ENCODE measurements at places on chromosomes 3 and 15.

- DNase-seq = no peak
Observed at GRCh38 chr3:83034806-83035703, 1273.6 kb upstream of the GBE1 start.

GRCh38 chr15:81315452-81316175, 8.3 kb downstream of the STARD5 start:
- DNase-seq = no peak

DNA sequence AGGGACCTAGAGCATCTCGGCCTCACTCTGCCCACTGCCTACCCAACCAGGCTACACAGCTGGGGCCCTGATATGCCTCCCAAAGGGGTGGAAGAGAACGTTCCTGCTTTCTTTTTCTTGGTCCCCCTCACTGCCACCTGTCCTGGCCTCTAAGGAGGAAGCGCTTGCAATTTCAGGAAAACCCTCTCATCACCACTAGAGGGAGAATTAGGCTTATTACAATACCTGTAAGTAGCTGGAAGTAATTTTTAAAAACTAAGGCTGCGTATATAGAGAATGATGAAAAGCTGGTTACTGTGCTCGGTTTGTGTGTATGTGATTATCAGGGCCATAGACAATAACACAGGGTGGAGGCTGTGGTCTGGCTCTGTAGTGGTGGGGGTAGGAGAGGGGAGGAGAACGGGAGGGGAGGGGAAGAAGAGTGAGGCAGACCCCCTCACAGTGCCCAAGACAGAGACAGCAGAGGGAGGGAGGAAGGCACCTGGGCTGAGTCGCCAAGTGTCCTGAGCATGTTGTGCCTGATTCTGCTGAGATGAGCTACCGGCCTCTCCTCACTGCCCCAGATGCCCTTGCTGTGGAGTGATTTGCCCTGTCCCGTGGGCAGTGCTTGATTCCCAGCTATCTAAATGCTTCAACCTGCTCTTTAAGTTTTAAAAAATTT, 3.3 kb downstream of the GABRG3 start:
- no peak for DNase-seq

DNA sequence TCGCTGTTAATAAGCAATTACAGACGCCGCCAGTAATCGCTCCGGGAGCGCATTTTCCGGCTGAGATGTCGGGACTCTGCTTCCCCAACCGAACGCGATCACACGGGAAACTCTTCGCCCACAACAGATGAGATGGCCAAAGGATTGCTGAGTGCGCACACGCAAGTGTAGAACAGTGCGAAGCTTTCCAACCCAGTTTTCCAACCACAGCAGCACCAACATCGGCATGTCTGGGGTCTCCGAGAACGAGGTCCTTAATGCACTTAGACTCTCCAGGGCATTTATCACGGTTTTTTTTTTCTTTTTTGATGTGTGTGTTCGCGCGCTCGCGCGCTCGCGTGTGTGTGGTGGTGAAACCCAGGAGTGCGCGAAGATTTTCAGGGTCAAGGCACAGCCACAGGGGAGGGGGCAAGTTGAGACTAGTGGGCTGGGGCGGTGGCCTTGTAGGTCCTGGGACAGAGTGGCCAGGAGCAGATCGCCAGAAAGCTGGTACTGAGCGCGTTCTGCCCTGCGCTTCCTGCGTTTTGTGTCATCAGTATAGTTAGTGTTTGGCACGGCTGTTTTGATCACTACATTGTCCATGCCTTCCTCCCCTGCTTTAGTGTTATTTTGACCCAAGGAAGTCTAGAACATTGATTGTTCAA, 1.8 kb upstream of the EOMES start:
- DNase-seq = no peak

DNA sequence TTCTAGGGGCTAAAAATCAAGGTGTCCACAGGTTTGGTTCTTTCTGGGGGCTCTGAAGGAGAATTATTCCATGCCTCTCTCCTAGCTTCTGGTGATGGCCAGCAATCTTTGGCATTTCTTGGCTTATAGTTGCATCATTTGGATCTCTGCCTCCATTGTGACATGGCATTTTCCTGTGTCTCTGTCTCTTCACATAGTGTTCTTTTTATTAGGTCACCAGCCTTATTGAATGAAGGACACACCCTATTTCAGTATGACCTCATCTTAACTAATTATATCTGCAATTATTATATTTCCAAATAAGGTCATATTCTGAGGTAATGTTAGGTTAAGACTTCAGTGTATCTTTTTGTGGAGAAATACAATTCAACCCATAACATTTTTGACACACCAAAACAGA, 3.2 kb upstream of the GBE1 start:
- DNase-seq = no peak

- DNase-seq = no peak
Observed at GRCh38 chr15:35252351-35252865, 167.3 kb upstream of the NANOGP8 start.

Measured in stimulated activated CD8-positive, alpha-beta memory T cell treated with anti-CD3 and anti-CD28 coated beads, Interleukin-4, amount 100 ng/mL, for 1 hour (primary cell).